ENCODE measurements at places on chromosomes 2 and 18. TPM values are rescaled to one million over a fixed set of nuclear protein-coding genes. Genes with fewer than 3 reads are reported as not detected.

- DNase-seq = no peak
- H3K27ac ChIP-seq = no peak overlapping the region
- no peaks in the 10 kb centered on the region for H3K27me3 ChIP-seq
- no peaks in the 10 kb centered on the region for H3K4me1 ChIP-seq
Measured at GRCh38 chr2:68659081-68659480, 15.7 kb downstream of the PROKR1 start.

GRCh38 chr2:166057370-166058164 is 70.3 kb downstream of the SCN1A start:
- no peaks in the 10 kb centered on the region for H3K4me1 ChIP-seq
- H3K27me3 ChIP-seq = peaks cover 5% of the 10 kb centered on the region
- no peak overlapping the region for H3K4me3 ChIP-seq

GAREM1 gene
- 1.2 TPM for total RNA-seq

DNA sequence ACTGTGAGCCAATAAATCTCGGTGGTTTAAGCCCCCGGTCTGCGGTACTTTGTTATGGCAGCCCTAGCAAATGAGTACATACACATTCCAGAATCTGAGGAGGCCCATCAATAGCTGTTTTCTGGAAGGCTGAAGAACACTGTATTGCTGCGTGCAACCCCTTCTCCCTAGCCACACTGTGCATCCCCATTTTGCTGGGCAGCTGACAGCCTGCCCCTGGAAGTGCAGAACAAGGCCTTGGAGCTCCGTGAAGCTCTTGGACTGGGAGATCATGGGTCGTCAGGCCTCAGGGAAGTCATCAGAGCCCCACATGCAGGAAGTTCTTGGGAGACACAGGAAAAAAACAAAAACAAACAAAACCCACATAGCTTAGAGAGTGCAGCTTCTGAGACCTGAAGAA is 90.6 kb upstream of the ST6GAL2 start:
- H3K27ac ChIP-seq = no peak overlapping the region
- no peak overlapping the region for H3K4me3 ChIP-seq
- no peak for DNase-seq
- H3K4me1 ChIP-seq = no peaks in the 10 kb centered on the region

WDFY1 gene
- 32.0 TPM for total RNA-seq

DNA sequence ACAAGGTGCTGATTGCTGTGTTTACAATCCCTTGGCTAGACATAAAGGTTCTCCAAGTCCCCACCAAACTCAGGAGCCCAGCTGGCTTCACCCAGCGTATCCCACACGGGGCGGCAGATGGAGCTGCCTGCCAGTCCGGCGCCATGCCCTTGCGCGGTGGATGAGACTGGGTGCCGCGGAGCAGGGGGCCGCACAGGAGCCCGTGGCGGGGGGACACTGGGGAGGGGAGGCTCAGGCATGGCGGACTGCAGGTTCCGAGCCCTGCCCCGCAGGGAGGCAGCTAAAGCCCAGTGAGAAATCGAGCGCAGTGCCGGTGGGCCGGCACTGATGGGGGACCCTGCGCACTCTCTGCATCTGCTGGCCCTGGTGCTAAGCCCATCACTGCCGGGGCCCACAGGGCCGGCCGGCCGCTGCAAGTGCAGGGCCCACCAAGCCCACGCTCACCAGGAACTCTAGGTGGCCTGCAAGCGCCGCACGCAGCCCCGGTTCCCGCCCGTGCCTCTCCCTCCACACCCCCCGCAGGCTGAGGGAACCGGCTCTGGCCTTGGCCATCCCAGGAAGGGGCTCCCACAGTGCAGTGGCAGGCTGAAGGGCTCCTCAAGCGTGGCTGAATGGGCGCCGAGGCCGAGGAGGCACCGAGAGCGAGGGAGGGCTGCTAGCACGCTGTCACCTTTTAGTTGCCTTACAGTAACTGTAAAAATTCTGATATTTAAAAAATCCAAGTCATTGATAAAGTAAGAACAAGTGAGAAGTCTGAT is 930.0 kb upstream of the FSHR start:
- H3K4me3 ChIP-seq = no peak overlapping the region
- H3K4me1 ChIP-seq = no peaks in the 10 kb centered on the region
- no peak overlapping the region for H3K27ac ChIP-seq
- no peaks in the 10 kb centered on the region for H3K27me3 ChIP-seq
- DNase-seq = no peak

PARD3B gene
- 2.3 TPM for total RNA-seq

GRCh38 chr2:186427970-186428369 is 58.1 kb upstream of the ZC3H15 start:
- no peak overlapping the region for H3K4me3 ChIP-seq
- peaks cover 34% of the 10 kb centered on the region for H3K4me1 ChIP-seq
- H3K27ac ChIP-seq = no peak overlapping the region

- H3K36me3 ChIP-seq = no peaks in the 10 kb centered on the region
- H3K4me3 ChIP-seq = no peak overlapping the region
- H3K4me1 ChIP-seq = no peaks in the 10 kb centered on the region
- no peaks in the 10 kb centered on the region for H3K27me3 ChIP-seq
- no peak for DNase-seq
Measured at GRCh38 chr18:53101536-53102105, 761.6 kb downstream of the DCC start.

- no peak overlapping the region for H3K27ac ChIP-seq
- H3K36me3 ChIP-seq = no peaks in the 10 kb centered on the region
- DNase-seq = no peak
- peaks cover 4% of the 10 kb centered on the region for H3K27me3 ChIP-seq
- H3K4me3 ChIP-seq = no peak overlapping the region
Measured at GRCh38 chr2:71045865-71046548, 22.4 kb upstream of the NAGK start.

MALL gene
- total RNA-seq = 0.88 TPM

CCDC178 gene
- total RNA-seq = not detected

GRCh38 chr2:101518578-101519492 is 43.9 kb upstream of the RFX8 start:
- peaks cover 13% of the 10 kb centered on the region for H3K4me1 ChIP-seq
- peaks cover 5% of the 10 kb centered on the region for H3K36me3 ChIP-seq
- DNase-seq = no peak
- no peak overlapping the region for H3K4me3 ChIP-seq
- H3K27me3 ChIP-seq = peaks cover 3% of the 10 kb centered on the region
- no peak overlapping the region for H3K27ac ChIP-seq

- H3K36me3 ChIP-seq = no peaks in the 10 kb centered on the region
- no peak overlapping the region for H3K4me3 ChIP-seq
- no peaks in the 10 kb centered on the region for H3K4me1 ChIP-seq
- no peaks in the 10 kb centered on the region for H3K27me3 ChIP-seq
- no peak overlapping the region for H3K27ac ChIP-seq
Measured at GRCh38 chr2:22375096-22375495, 1009.9 kb upstream of the KLHL29 start.

- no peaks in the 10 kb centered on the region for H3K27me3 ChIP-seq
- H3K27ac ChIP-seq = no peak overlapping the region
- H3K36me3 ChIP-seq = no peaks in the 10 kb centered on the region
- no peak for DNase-seq
- no peak overlapping the region for H3K4me3 ChIP-seq
Measured at GRCh38 chr2:145626301-145626700, 1106.4 kb upstream of the ZEB2 start.

MYO5B gene
- not detected for total RNA-seq

- H3K4me1 ChIP-seq = no peaks in the 10 kb centered on the region
- peak overlapping the region; percentile 14 for H3K27ac ChIP-seq
- DNase-seq = no peak
- peaks cover 18% of the 10 kb centered on the region for H3K27me3 ChIP-seq
- H3K4me3 ChIP-seq = no peak overlapping the region
Measured at GRCh38 chr2:226380679-226381078, 418.9 kb downstream of the IRS1 start.

GRCh38 chr2:45813003-45813941 is 161.8 kb downstream of the PRKCE start:
- H3K4me1 ChIP-seq = peaks cover 4% of the 10 kb centered on the region
- H3K27me3 ChIP-seq = peaks cover 2% of the 10 kb centered on the region
- H3K36me3 ChIP-seq = no peaks in the 10 kb centered on the region

SNTG2 gene
- total RNA-seq = 8.8 TPM

GRCh38 chr2:58521803-58522554 is 280.9 kb upstream of the FANCL start:
- no peaks in the 10 kb centered on the region for H3K4me1 ChIP-seq
- no peaks in the 10 kb centered on the region for H3K27me3 ChIP-seq
- no peak overlapping the region for H3K4me3 ChIP-seq
- DNase-seq = no peak
- no peaks in the 10 kb centered on the region for H3K36me3 ChIP-seq

ERBB4 gene
- not detected for total RNA-seq

PDE1A gene
- not detected for total RNA-seq

All from naive thymus-derived CD8-positive, alpha-beta T cell (primary cell).